ENCODE measurements at places on chromosomes 11 and 22.

GRCh38 chr22:26616650-26617049 lies 1.2 kb downstream of the CRYBB1 start:
- no peak for DNase-seq

- no peak for DNase-seq
These were observed 38.5 kb downstream of the TTC17 start for GRCh38 chr11:43397251-43397650.

DNA sequence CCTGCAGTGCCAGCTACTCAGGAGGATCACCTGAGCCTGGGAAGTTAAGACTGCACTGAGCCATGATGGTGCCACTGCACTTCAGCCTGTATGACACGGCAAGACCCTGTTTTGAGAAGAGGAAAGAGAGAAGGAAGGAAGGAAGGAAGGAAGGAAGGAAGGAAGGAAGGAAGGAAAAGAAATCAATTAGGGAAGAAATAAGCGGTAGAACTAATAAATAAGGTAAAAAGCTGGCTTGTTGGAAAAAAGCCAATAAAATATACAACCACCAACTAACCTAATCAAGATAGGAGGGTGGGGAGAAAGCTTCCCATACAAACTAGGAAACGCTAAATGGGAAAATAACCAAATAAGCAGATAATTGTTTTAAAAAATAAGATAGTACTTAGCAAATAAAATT lies 12.3 kb downstream of the A4GALT start:
- DNase-seq: no peak

DNA sequence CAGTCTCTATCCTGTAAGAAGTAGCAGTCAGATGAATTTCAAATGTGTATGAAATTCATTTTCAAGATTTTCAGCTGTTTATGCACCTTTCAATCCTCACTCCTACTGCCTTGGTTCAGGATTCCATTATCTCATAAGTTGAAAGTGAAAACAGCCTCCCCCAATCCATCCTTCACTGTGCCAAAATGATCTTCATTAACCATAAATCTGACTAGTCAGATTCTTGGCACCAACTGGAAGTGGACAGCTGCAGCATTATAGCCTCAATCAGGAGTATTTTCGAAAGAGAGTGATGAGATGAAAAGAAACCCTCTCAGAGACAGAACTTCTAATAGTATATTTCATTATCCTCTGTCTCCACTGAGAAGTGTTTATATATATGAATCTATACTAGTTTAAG lies 365.3 kb upstream of the PDGFD start:
- no peak for DNase-seq

GRCh38 chr11:111069066-111069465 lies 176.5 kb upstream of the POU2AF2 start:
- DNase-seq: peak; percentile 47

GRCh38 chr11:71310184-71310583 lies 57.8 kb upstream of the SHANK2 start:
- DNase-seq: no peak

- DNase-seq: no peak
These were observed 161.6 kb upstream of the SYN3 start for GRCh38 chr22:33219648-33220384.

GRCh38 chr11:128548649-128549255 lies 38.6 kb downstream of the ETS1 start:
- DNase-seq: peak; percentile 14

GRCh38 chr11:68954836-68955606 lies 25.8 kb downstream of the MRGPRD start:
- DNase-seq: peak; percentile 82

GRCh38 chr22:42366806-42367581 lies 65.2 kb downstream of the NFAM1 start:
- DNase-seq: no peak

GRCh38 chr11:92829121-92829520 lies 140.3 kb upstream of the MTNR1B start:
- DNase-seq: no peak

DNA sequence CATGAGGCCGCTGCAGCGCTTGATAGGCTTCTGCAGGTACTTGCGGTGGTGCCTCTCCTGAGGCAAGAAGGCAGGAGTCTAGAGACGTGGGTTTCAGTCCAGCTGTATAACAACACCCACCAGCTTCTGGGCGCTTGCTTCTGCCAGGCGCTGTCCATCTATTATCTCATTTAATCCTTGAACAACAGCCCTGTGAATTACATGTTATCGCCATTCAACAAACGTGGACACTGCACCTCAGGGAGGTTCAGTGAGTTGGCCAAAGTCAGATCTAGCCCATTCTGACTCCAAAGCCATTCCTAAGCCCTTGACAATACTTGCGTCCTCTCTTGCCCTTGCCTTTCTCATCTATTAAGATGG lies 436 bp upstream of the FAM181B start:
- DNase-seq: no peak

- peak; percentile 88 for DNase-seq
These were observed 18.4 kb downstream of the BCL9L start for GRCh38 chr11:118907051-118908042.

GRCh38 chr22:44891293-44891747 lies 118.5 kb downstream of the PHF21B start:
- no peak for DNase-seq

- DNase-seq: peak; percentile 77
These were observed 17.0 kb upstream of the PSMA1 start for GRCh38 chr11:14537134-14537599.

DNA sequence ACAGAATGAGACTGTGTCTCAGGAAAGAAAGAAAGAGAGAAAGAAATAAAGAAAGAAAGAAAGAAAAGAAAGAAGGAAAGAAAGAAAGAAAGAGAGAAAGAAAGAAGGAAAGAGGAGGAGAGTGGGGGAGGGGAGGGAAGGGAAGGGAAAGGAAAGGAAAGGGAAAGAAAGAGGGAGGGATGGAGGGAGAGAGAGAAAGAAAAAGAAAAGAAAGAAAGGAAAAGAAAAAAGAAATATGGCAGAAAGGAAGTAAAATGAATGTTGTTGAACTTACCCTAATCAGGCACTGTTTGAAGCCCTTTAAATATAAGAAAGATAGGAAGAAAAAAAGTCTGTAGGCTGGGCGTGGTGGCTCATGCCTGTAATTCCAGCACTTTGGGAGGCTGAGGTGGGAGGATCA lies 276.1 kb downstream of the INSC start:
- DNase-seq: no peak

- DNase-seq: no peak
These were observed 38.9 kb downstream of the ARHGEF12 start for GRCh38 chr11:120375076-120375475.

- DNase-seq: peak; percentile 79
These were observed 34.0 kb upstream of the FBXO3 start for GRCh38 chr11:33808228-33808828.

GRCh38 chr11:2132246-2132645 lies 6.9 kb downstream of the IGF2 start:
- no peak for DNase-seq

- DNase-seq: no peak
These were observed 29.5 kb downstream of the CHEK2 start for GRCh38 chr22:28711820-28712777.

GRCh38 chr11:81219661-81220060 lies 1514.0 kb downstream of the FAM181B start:
- DNase-seq: no peak

DNA sequence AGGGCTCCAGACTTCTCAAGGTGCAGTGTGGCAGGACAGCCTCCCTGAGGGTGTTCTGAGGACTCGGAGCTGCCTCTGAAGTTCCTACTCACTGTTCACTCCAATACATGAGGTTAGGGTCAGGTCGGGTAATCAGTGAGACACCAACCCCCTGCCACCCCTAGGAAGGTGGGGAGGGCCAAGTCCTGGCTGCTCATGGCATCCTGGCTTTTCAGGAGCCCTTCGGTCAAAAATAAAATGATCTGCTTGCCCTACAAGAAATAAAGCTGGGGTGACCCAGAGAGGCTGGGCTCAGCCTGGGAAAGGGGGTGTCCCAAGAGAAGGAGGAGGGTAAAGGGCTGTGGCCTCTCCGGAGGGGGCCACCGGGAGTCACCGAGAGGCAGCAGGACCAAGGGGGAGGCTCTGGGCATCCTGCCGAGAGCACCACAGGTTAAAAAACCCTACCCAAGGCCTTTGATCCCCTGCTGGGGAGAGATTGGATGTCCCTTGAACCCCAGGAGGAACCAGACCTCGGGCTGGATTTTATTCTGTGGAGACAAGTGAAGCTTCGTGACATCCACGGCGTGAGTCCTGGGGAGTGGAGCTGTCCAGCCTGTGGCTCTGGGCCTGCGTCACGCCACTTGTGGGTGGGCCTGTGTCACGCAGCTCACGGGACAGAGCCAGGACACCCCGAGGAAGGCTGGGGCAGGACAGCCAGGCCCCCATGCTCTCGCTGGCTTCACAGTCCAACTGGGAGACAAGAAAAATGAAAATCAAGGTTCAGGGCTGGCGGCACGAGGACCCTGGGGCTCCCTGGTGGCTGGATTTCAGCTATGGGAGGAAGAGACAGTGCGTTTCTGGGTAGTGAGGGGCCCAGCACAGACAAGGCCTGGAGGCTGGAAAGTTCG lies 102.2 kb upstream of the FGF3 start:
- DNase-seq: no peak

DNA sequence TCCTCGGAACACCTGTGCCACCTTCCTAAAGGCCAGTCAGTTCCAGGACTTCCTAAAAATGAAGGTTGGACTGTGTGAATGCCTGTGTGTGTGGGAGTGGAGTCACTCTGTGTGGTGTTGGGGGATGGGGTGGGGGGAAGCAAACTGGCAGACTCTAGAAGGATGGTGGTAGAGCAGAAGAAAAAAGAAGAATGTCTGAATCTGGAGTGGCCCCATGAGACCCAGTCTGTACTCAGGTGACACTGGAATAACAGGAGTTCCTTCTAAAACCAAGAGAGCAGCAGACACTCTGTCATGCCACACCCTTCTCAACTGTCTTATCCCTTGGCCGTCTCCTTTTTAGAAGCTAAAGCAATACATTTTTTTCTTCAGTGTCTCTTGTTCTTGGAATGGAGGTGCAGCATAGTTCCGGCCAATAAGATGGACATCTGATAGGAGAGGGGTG lies 82.9 kb downstream of the MAML2 start:
- no peak for DNase-seq

- peak; percentile 34 for DNase-seq
These were observed 438.2 kb downstream of the BUD13 start for GRCh38 chr11:116334596-116334995.

DNA sequence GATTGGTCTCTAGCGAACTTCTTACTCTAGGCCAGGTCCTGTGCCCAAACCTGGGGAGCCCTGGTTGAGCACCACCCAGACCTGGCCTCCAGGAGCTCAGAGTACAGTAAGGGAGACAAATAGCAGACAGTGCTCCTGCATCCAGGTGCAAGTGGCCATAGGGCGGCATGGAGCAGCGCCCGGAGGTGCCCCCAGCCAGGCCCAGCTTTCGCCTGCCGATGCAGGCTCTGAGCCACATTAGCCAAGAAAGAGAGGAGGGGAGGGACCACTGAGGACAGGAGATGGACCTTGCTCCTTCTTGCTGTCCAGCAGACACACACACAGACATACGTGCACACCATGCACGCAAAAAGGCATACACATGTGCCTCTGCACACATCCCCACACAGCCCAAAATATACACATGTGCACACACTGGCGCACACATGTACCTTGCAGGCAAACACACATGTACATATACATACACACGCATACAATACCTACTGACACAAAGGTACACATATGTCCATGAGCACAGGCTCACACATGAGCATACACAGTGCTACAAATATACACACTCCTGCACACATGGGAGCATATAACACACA lies 68.7 kb upstream of the FGF3 start:
- no peak for DNase-seq

DNA sequence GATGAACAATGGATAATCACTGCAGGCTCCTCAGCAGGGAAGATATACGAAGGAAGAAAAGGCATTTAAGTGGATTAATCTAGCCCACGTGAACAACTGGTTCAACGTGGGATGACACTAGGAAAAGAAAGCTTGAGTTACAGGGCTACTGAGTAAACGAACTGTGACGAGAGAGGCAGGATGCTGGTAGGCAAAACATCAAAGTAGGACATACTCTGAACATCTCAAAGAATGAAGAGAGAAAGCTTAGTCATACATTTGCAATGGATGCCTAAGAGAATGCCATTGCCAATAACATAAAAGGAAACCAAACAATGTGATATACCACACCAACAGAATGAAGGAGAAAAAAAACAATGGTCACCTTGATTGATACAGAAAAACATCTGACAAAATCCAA lies 12.9 kb downstream of the USP28 start:
- peak; percentile 84 for DNase-seq

- no peak for DNase-seq
These were observed 410.7 kb downstream of the MIAT start for GRCh38 chr22:27068121-27068520.

GRCh38 chr11:86369668-86370067 lies 5.0 kb upstream of the CCDC81 start:
- DNase-seq: no peak

DNA sequence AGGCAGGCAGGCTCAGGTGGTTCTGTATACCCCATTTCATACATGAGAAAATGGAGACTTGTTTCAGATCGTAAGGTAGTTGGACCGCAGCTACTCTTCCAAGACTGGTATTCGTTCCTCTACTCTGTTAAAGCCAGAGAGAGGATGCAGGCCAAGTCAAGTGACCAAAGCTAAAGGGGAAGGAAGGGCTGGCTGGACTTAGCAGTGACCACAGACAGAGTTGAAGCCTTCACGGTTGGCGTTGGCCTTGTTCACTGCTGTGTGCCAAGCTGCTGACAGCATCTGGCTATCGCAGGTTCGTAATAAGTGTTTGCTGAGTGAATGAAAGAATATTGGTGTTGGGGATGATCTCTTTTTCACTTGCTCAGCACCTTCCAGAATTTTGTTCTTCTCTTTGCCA lies 64.2 kb downstream of the PTPRJ start:
- DNase-seq: no peak

- no peak for DNase-seq
These were observed 422.4 kb downstream of the TENM4 start for GRCh38 chr11:79018371-79018849.

DNA sequence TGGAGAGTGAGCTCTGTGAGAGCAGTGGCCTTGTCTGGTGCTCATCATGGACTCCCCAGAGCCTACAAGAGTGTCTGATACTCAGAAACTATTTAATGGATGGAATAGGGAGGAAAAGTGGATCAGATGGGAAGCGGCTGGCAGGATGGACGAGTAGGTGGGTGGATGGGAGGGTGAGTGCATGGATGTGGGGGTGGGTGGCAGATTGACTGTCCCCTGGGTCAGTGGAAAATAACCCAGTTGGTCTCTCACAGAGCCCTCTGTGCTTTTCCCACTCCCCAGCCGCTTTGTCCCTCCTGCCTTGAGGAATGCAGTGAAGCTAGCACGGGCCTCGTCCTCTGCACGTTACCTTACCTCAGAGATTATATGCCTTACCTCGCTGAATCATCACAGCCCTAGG lies 5.9 kb downstream of the SPI1 start:
- DNase-seq: no peak

- no peak for DNase-seq
These were observed 14.2 kb downstream of the ARRB1 start for GRCh38 chr11:75337195-75337654.

- peak; percentile 72 for DNase-seq
These were observed 69.7 kb downstream of the SLC17A6 start for GRCh38 chr11:22407921-22408320.

- DNase-seq: no peak
These were observed 1368.4 kb downstream of the BRD1 start for GRCh38 chr22:48459259-48459658.

- DNase-seq: no peak
These were observed 30.8 kb upstream of the MOB2 start for GRCh38 chr11:1517117-1518005.

All from DMS53 (cell line).